Cortex of kidney (tissue), 1 donor: ENCODE measurements at places on chromosomes 3 and 15.

DNA sequence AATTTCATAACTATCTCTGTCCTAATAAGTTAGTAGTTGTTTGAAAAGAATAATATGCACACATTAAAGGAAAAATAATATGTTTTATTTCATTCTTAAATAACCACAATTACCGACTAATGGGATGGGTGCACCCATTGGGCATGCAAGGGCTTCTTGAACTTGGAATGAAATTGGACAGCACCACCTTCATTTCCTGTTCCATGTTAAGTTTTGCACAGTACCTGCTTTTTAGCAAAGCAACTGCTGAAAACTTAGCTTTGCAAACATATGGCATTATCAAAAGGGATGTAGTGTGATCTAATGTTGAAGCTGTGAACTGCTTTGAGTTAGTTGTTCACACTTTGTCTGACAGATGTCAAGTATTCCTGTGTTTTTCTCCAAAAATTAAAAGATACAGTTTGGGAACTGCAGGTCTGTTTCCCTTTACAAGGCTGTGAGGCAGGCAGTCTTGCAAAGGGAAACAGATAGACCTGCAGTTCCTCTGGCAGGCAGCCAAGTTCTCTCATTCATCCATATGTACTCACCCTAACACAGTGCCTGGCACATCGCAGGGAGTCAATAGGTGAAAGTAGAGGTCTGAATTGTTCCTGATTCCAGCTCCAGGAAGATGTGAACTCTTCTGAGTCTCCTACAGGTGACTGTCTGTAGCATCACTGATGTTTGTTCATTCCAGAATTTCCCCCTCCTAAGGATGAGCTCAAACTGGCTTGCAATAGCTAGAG is 64.3 kb upstream of the GOLGA8B start:
- no peak for DNase-seq

DNA sequence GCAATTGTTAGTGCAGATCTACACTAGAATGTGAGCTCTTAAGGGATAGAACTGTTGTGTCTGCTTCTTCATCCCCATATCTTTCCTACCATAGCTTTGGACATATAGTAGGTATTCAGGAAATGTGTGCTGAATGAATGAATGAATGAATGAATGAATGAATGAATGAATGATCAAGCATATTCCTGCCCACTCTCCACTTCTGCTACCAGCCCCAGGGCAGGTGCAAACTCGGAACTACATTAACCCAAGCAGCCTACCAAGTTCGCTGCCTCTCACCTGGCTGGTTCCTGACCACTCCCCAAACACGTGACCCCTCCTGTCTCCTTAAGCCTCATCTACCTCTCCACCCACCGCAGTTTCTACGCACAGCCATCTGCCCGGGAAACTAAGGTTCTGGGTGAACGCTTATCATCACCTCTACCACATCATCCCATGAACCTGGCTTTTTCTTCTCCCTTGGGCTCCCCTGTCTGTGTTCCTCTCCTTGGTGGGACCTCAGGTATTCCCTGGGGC is 26.8 kb downstream of the PAQR5 start:
- no peak for DNase-seq

DNA sequence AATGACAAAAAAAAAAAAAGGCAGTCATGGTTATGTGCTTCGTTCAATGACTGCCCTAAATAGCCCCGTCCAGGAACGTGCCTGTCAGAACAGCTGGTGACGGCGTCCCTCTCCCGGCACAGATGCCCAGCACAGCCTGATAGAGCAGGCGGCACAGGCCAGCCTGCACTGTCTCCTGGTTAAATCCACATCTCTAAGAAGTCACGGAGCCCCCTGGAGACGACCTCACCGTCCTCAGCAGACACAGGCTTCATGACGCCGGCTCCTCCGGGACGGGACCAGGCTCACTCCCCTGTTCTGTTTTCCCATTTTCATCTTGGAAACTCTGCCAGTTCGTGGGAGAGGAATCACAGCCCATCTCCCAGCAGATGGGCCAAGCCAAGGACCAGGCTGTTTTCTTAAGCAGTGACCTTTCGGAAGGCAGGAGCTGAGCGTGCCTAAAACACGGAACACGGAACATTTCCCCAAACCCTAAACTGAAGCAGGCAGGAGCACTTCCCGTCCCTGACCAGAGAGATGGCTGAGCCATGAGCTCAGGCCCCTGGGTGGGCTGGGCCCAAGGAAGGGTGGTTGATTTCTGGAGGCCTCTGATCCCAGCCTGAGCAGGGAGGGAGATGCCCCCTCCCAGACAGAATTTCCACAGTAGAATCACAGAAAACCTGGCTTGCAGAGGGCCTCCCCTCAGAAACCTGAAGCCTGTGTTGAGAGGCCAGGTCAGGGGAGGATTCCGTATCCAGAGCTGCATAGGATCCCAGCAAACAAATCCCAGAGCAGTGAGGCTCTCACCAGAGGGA is 35.9 kb downstream of the ADCY5 start:
- no peak for DNase-seq

GRCh38 chr3:85801955-85802354 is 843.2 kb downstream of the CADM2 start:
- DNase-seq = no peak

GRCh38 chr15:77791941-77792340 is 159.2 kb upstream of the LINGO1 start:
- no peak for DNase-seq

DNA sequence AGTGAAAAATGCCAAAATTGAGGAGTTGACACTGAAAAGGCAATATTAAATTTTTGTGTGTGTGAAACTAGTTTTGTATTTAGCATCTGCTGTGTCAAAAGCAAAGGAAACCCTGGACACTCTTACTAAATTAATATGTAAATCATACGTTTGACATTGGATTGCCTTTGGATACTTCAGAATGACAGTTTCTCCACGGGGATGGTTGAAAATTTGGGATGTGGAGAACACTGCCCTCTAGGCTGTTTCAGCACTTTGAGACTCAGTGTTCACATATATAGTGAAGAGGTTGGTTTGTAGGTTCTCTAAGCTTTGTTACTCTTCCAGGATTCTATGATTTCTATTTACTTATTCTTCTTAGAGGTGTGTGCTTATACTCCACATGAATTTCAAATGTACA is 3.0 kb downstream of the ROBO2 start:
- DNase-seq = no peak

- no peak for DNase-seq
Measured at GRCh38 chr15:57909388-57909787, 156.1 kb downstream of the ALDH1A2 start.

DNA sequence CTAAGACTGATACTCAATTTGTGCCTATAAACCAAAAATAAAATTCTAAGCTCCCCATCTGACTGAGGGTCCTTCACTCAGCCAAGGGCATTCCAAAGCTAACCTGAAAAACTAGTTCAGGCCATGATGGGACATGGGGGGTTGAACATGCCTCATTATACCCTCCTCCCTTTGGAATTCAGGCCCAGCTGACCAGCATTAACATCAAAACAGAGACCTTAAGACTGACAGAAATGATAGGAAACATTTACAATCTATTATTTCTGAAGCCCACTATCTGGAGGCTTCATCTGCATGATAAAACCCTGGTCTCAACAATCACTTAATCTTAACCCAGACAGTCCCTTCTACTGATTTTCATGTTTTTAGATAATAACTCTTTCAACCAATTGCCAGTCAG is 140.4 kb downstream of the ANO10 start:
- no peak for DNase-seq

DNA sequence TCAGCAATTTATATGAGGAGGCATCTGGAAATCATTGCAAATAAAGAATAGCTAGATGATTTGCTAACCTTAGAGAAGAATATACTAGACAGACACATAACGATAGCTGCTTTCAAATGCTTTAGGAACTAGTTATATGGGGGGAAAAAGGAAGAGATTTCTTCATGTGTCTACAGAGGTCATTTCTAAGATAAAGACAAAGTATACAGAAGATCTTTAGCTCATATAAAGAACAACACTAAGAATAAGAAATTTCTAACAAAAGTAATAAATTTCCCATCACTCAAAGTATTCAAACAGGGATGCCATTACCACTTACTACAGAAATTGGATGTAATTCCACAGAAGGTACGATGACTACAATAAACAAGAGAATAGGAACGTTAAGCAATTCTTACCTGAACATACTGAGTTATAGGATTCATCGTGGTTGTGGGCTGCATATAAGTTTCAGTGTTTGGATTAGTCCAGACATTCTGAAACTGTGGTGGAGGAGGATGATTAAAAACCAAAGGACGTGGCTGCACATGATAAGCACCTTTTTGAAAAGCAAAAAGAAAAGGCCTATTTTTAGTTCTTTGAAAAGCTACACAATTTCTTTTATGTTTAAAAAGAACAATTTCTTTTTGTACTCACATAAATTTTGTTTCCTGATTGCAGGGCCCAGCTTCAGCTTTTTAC is 8.7 kb downstream of the DAZL start:
- no peak for DNase-seq

DNA sequence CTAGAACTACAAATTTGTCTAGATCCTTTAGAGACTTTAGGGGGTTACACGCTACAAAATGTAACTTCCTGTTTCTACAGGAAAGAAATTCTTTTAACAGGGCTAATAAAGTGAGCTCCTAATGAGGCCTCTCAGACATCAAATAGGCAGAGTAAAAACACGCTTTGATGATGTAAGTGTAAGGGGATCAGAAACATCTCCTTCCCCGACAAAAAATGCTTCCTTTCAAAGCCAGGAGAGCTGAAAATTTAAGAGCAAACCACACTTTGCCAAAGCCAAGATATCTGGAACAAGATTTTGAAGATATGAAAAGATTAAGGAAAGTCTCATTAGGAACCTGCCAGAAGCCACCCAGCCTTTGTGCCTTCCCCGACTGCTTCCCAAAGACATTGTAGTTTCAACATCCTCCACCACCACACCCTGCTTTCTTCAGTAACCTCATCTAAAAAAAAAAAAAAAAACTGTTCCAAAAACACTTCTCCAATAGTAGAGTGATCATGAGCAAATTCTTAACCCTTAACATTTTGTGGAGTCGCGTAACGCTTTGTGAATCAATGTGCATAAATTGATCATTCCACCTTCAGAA is 505.0 kb upstream of the THBS1 start:
- no peak for DNase-seq

GRCh38 chr3:112319516-112320276 is 13.3 kb upstream of the CD200 start:
- DNase-seq = no peak

DNA sequence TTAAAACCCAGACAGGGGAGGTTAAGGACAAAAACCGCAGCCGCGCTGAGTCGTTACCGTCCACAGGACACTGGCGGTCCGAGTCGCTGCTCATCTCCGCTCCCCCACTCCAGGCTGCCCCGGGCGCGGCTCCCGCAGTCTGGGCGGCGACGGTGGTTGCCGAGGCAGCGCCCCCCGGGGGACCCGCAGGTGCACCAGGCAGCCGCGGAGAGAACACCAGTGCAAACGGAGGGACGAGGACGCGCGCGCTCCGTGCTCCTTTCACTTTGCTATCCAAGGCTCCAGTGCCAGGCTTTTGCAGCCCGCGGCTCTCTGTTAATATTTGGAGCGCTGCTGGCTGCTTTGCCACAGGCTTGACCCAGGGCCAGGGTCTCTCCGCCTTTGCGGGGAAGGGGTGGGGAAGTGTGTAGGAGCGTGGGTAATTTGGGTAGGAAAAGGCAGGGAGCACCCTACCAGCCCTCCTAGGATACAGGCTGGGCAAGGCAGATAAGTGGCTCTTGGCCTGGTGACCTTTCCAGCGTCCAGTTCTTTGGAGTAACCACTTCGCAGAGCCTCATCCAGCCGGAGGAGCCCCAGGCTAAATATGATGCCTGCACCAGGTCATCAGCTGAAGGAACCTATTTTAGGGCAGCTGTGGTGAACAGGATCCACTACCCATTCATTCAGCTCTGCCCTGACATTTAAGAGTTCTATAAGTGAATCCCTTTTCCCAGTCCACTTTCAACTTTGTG is at the start of gene GADL1:
TSS of gene GADL1 (minus strand) at position 141 of the 731 bp plus-strand sequence. CDS start at position 94, 47 bp downstream.
- no peak for DNase-seq

DNA sequence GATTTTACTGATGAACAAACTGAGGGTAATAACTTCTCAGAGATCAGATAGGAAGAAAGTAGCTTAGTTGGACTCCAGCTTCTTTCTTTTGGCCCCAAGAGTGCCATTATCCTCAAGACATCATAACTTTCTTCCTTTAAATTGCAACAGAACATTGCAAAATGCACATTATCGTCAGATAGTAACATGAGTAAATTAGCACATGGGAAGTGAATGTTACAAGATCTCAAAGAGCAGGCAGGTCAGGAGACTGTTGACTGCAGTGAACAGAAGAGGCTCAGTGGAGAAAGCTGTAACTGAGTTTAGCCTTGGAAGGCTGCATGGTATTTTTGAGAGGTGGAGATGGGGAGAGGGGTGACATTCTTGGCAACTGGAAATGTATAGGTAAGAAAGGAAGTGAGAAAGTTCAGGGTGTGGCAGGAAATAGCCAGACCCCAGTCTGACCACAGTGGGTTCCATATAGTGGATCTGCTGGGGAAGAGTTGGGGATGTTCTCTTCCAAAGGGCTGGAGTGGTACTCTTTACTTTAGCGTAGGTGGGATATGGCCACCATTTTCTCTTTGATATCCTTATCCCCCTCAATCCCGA is 307.7 kb downstream of the RPLP1 start:
- no peak for DNase-seq

DNA sequence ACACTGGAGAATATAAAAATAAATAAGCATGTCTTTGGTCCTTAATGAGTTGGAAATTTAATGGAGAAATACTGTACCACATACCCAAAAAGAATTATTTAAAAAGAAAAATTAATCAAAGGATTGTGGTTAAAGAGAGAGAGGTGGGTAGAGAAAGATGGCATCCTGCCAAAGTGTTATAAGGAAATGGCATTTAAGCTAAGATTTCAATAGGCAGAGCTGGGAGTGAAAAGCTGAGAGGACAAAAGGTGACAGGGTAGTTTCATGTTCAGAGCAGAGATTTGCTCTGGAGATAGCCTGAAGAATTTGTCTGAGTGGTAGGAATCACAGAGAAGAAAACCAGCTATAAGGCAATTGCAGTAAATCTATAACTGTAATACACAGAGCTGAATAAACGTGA is 181.0 kb downstream of the SI start:
- no peak for DNase-seq

DNA sequence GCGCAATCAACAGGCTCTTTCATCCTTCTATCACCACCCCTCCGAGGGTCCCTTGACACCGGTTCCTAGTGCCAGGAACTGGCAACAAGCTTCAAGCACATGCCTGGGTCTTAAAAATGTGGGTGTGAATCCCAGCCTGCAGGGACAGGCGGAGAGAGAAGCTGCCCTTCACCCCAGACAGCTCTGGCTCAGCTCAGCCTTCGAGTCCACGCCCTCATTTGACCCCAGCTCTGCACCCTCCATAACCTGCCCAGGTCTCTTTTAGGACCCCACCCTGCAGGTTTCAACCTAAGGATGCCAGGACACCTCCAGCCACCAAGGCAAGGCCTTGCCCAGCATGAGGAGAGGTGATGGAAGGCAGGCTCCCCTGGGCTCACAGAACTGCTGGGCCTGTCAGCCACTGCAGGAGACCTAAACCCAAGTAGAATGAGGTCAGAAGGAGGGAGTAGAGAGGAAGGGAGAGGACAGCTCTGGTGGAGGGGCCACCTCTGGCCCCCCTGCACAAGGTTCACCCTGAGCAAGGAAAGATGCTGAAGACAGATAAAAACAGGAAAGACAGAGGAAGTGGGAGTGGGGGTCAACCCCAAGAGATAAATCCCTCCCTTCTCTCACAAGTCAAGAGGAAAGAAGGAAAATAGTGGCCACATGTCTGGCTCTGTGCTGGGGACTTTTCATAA is 2.6 kb upstream of the LOXL1 start:
- DNase-seq = no peak
